ENCODE measurements at places on chromosomes 11 and 22. TPM values are rescaled to one million over a fixed set of nuclear protein-coding genes. Genes with fewer than 3 reads are reported as not detected.

CRYAB gene
- 688 TPM for polyA plus RNA-seq

DRD4 gene
- not detected for polyA plus RNA-seq

GPR83 gene
- polyA plus RNA-seq: 0.13 TPM

TOMM22 gene
- 80.7 TPM for polyA plus RNA-seq

PHOX2A gene
- not detected for polyA plus RNA-seq

All from muscle of arm (tissue), 14 donors.